Activated T-helper 1 cell treated with anti-CD3 and anti-CD28 coated beads, Interleukin-2, amount 50 U/mL, for 16 hours (primary cell): ENCODE measurements at places on chromosomes 7 and 10.

GRCh38 chr7:143073556-143073955 lies 21.4 kb downstream of the OR6V1 start:
- no peak for DNase-seq

DNA sequence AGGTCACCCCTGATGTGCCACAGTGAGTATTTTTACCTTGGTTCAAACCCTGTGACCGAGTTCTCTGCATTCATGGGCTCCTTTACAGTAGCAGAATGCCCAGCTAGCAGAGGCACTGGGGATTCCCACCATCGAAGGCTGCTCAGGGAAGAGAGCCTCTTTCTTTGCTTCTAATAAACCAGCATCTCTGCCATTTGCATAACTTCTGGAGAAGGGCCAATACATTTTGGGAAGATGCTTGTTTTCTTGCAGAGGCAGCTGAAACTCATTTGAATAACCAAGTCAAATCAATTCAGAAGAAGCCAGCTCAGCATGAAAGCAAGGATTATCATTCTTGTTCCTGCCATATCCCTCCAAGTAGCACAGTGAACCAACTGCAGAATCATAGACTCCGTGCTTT lies 82.9 kb upstream of the WDR11 start:
- no peak for DNase-seq

DNA sequence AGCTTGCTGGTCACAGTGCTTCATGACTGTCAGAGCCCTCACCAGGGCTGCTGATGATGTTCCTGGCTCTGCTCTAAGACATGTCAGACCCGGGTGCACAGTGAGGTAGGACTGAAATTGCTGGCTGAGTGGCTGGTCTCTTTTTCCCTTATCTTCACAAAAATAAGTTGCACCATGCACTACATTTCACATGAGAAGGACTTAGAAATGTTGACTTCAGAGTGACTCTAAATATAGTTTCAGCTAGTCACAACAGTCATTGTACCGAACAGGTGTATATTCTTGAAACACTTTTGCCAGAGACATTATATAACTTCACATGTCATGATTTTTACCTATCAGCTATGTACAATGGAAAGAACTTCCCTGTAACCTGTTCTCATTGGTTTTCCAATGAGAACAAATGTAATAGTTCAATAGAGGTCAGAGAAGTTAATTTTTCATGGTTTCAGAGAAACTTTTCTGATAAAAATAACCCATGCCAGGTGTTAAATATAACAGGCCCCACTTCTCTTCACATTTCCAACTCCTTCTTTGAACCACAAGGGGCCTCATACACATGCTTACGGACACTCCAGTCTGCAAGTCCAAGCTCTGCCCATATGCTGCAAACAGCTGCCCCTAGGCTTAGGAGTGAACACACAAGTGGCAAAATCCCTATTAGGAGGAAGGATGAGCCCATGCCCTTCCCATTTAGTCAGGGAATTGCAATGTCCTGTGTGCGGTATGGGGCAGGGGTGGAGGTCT lies 115.6 kb downstream of the CDK6 start:
- DNase-seq, result no peak

DNA sequence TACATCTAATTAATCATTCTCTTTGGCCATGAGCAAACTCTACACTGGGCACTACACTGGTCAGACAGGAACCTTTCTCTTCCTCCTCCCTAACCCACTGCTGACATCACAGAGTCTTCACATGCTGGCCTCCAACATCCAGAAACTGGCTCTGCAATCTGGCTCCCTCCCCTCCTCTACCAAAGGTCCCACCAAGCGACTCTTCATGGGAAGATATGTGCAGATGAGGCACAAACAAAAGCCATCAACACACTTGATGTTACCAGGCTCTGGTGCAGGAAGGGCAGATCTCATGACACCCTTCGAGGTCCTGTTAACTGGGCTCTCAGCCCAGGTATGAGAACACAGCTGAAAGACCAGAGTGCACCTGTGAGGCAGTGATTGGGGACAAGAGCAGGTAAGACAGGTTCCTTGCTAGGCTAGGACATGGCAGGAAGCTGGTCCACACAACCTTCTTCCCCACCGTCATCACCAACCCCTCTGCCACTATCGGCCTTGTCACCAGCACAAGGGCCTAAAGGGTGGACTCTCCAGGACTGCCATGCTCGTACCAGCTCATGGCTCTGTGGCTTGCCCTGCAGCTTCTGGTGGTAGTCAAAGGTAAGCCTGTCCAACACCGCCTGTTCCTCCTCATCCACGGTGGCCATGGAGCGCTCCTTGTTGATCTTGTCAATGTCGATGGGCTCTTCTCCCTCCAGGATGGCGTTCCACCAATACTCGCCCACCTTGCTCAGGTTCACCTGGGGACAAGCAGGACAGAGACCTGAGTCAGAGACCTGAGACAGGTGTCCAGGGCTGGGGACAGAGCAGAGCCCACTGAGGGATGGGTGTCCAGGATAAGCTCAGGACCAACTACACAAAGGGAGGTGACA lies 66.6 kb upstream of the CAMK2B start:
- no peak for DNase-seq

GRCh38 chr10:49269523-49269922 lies 29.4 kb upstream of the C10orf71 start:
- no peak for DNase-seq

DNA sequence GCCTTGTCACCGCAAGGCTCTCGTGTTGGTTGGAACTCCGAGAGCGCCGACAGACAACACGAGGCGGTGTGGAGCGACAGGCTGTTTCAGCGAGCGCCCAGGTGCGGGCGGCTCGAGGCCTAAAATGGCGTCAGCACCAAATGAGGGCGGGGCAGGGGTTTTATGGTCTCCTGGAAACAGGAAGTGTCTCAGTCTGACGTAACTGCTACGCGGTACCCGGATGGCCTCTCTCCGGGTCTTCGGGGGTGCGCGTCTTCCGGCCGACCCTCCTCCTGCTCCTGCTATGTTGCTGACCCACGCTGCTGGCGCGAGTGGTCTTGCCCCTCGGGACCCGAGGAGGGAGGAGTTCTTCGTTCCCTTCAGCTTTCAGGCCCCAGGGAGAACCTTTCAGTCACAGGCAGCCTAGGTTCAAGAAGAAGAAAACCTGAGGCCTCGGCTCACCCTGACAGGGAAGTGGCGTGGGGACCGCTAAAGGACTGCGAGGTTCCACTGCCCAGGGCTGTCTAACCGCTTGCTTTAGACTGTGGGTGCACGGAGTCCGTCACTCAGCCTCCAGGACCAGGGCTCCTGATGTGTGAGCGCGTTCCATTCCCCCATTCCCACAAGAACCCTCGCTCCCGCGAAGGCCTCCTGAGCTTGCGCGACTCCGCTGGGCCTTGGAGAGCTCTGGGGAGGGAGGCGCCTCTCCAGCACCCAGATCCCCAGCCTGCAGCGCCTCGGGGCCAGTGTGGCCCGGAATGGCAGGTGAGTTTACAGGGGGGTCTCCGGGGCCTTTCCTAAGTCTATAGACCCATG lies 77.3 kb downstream of the GLRX3 start:
- no peak for DNase-seq

GRCh38 chr7:69906283-69906995 lies 308.2 kb downstream of the AUTS2 start:
- DNase-seq, result no peak

- no peak for DNase-seq
These were observed at the start of gene PWWP2B for GRCh38 chr10:132397036-132397541. PWWP2B (plus strand) TSS chr10:132397200; CDS start chr10:132397227, 27 bp downstream.

- DNase-seq, result peak; percentile 62
These were observed 28.3 kb upstream of the WDFY4 start for GRCh38 chr10:48656241-48656913.

DNA sequence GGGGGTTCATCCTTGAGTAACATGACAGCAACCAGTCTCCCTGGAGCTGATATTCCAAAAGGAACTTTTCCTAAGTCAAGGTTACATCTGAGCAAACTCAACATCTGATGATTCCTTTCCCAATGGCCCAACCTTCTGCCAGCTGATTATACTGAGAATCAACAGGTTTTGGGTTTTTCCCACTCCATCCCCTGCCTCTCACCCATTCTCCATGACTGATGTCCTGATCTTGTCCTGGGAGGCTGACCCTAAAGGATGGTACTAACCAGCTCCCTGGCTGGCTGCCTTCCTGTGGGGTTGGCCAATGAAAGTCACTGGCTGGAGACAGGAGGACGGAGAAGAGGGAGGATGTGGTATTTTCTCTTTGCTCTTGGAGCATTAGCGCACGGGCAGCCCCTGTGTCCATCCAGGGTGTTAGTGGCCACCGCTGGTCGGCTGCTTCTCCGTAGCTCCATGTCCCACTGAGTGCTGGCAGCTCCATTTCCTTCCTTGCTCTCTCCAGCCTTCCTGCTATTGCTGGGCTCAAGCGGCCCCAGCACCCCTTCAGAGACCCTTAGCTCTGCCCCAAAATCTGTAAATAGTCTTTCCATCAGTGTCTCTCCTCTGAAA lies 306.2 kb upstream of the PITRM1 start:
- DNase-seq, result no peak

DNA sequence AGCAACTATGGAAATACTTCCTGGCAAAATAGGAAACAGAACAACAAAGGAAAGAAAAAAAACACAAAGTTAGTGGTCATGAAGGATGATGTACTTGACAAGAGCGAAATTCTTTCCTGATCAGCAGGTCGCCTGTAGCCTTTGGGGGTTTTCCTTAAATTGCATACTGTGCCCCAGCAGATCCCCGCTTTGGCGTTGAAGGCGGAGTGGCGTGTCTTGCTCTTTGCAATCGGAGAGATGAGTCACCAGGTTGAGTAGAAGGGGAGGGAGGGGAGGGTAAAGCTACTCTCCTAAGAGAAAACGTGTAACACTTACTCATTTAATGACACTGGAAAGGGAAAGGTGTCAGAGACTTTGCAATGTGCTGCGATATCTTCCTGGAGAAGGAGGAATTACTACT lies 587.2 kb downstream of the SORCS1 start:
- DNase-seq, result no peak

GRCh38 chr10:2475711-2476217 lies 591.6 kb upstream of the PFKP start:
- DNase-seq, result no peak
